ENCODE measurements at places on chromosomes 6 and 20. TPM values are rescaled to one million over a fixed set of nuclear protein-coding genes. Genes with fewer than 3 reads are reported as not detected.

Gene EYA4
- total RNA-seq = 4.4 TPM

Gene CCR6
- 0.54 TPM for total RNA-seq

Gene ASIP
- not detected for total RNA-seq

Gene FERMT1
- 0.39 TPM for total RNA-seq

Gene MYCT1
- total RNA-seq = 11.9 TPM

- DNase-seq = no peak
These were observed 6.2 kb upstream of the SNAI1 start for GRCh38 chr20:49976542-49976941.

GRCh38 chr6:41371461-41371991, 36.1 kb downstream of the NCR2 start:
- DNase-seq = peak; percentile 58

DNA sequence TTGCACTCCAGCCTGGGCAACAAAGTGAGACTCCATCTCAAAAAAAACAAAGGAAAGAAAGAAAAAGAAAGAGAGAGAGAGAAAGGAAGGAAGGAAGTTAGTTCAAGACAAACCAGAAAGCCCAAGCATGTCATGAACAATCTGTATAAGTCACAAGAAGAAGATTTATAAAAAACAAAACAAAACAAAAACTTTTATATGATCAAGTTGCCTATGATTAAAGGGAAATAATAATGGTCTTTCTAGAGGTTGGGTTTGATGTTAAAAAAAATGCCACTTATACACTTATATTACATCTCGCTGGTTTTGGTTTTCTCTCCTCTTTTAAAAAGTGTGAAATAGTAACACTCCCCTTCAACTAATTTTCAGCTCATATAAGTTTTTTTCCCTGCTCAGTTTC, 146.2 kb upstream of the CARMIL1 start:
- no peak for DNase-seq

GRCh38 chr6:3294396-3294795, 35.6 kb downstream of the PSMG4 start:
- peak; percentile 25 for DNase-seq

DNA sequence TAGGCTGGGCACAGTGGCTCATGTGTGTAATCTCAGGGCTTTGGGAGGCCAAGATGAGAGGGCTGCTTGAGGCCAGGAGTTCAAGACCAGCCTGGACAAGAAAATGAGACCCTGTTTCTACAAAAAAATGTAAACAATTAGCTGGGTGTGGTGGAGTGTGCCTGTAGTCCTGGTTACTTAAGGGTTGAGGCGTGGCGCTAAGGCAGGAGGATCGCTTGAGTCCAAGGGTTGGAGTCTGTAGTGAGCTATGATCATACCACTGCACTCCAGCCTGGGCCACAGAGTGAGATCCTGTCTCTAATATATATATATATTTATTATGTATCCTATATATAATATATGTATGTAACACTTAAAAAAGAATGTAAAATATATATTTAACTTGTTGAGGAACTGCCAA, 7.9 kb upstream of the ABRACL start:
- no peak for DNase-seq

DNA sequence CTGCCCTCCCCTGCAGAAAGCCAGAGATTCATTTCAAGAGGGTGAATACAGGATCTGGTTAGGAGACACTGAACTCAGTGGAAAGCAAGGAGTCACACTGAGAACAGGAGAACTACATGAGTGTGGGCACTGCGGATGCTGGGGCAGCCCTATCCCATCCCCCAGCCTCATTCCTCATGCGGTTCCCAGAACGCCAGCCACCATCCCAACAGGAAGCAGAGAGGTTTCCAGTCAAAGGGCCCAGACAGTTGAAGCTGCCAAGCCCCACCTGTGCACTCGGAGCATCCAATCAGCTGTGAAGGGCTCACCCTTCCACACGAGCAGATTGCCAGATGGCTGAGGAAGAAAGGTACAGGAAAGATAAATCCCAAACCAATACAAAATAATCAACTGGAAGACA, 50.7 kb upstream of the PRND start:
- no peak for DNase-seq

DNA sequence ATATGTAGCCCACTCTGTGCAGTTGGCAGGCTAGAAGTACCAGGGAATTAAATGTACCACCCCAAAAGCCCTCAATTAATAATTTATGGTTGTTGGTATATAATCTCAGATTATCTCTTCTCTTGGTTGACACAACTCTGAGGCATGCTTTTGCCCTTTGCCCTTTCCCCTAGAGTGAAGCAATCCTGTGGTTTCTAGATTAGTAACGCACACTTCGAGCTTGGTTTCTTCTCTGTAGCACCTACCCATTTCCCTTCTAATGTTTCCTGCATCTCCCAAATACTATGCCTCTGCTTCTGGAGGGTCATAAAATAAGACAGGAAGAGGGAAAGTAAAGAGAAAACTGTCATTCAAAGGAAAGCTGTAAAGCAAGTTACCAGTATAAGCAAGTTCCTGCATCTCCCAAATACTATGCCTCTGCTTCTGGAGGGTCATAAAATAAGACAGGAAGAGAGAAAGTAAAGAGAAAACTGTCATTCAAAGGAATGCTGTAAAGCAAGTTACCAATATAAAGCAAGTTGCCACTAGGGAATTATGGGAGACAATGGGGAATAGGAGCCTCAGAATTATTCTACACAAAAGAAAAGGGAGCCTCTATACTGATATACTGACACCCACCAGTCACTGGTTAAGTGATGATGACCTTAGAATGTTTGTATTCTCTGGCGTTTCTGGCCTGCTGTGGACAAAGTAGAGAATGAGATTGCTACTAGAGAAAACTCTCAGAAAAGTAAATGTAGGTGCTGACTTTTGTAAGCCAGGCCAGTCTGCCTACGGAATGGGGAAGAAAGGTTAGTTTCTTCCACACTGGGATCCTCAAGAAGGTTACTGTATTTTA, 862.6 kb upstream of the MAN1A1 start:
- DNase-seq = no peak

GRCh38 chr20:25275813-25276532, 28.1 kb downstream of the PYGB start:
- peak; percentile 42 for DNase-seq

DNA sequence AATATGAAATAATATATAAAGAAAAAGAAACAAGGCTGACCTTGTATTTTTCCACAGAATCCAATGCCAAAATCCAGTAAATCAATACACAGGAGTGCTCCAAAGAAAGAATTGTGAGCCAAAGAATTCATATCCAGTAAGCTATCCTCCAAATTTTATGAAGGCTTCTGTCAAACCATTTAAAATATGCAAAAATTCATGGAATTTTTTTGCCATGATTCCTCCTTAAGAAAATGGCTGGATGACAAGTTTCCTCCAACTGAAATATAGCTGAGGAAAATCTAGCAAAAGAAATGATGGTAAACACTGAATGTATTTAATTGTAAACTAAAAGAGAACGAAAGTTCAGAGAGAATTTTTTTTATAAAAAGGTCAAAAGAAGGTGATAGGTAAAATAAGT, 290.3 kb downstream of the UBE3D start:
- DNase-seq = no peak

GRCh38 chr6:116954938-116955337, 77.9 kb downstream of the RFX6 start:
- no peak for DNase-seq

GRCh38 chr20:47708953-47709833, 76.1 kb downstream of the SULF2 start:
- no peak for DNase-seq

DNA sequence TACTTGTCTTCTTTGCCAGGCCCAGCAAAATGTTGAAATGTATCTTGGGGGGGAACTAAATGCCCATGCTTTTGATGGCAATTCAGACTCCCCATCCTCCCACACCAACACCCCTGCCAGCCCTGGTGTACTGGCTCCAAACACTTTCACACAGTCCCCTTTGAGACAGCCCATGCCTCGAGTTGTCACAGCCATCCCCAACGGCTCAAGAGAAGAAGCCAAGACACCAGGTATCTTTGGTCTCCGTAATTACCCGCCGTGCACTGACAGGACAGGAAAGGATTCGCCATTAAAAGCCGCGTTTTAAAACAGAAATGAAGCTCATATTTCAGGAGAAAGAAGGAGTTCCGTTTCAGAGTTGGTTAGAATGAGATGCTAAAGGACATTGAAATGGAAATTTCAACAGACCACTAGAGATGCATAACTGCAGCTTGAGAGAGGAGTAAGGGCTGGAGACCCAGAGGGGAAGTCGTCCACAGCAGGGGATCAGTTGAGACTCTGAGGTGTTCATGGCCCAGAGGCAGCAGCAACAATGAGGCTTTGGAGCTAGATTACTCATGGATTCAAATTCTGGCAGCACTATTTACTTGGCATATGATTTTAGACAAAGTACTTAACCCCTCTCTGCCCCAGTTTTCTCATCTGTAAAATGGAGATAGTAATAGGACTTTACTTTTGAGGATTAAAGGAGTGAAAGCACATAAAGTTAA, 63.5 kb upstream of the ADGRF1 start:
- DNase-seq = no peak

All from aorta (tissue), 5 donors.